Left renal cortex interstitium (tissue), 4 donors: ENCODE measurements at places on chromosomes 12 and 14. TPM values are rescaled to one million over a fixed set of nuclear protein-coding genes. Genes with fewer than 3 reads are reported as not detected.

ANO2 gene
- polyA plus RNA-seq, result 4.3 TPM

PTCSC3 gene
- polyA plus RNA-seq, result 0.19 TPM

DNA sequence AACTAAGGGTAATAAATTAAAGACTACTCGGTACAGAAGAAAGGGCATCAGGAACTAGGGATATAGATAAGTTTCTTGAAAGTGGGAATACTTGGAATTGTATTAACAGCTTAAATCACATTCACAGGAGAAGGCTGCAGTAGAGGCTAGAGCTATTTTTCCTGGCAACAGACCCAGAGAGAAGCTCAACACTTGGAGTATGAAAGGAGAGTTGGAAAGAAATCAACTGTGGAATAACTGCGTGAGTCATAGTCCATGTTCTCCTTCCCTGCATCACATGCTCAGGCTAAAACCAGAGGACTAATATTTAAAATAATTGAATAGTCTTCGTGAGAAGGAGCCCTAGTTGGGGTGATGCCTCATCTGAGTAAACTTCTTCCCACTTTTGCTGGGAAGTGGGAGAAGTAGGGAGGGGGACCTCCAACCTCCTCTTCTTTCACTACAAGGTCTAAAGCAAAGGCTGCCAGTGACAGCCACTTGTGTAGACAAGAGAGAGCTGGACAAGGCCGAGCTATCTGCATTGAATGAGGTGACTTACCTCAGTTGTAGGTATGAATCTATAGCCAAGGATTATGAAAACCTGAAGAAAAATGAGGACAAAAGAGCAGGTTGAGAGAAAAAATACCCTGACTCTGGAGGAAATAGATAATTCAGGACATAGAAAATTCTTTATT, 32.7 kb downstream of the DYRK2 start:
- no peak for DNase-seq

CHGA gene
- 0.60 TPM for polyA plus RNA-seq

GRCh38 chr12:130700492-130701401, 15.4 kb downstream of the RIMBP2 start:
- DNase-seq, result no peak

DNA sequence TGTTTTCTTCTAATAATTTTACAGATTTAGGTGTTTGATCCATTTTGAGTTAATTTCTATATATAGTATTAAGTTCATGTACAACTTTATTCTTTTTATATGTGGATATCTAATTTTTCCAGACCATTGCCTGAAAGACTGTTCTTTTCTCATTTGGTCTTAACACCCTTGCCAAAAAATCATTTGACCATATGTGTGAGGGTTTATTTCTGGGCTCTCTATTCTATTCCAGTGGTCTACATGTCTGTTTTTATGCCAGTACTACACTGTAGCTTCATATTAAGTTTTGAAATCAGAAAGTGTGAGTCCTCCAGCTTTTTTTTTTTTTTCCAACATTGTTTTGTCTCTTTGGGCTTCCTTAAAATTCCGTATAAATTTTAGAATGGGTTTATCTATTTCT, 554.1 kb downstream of the KCNH5 start:
- DNase-seq, result no peak

GRCh38 chr14:73426877-73427276, 31.5 kb downstream of the NUMB start:
- no peak for DNase-seq
